ENCODE measurements at places on chromosomes 6 and 20. TPM values are rescaled to one million over a fixed set of nuclear protein-coding genes. Genes with fewer than 3 reads are reported as not detected.
A peak's percentile ranks its signal among the peaks of the same experiment; 100 is the strongest.

Gene OPRM1
- not detected for polyA plus RNA-seq

Gene PRR18
- 0.22 TPM for polyA plus RNA-seq

Gene ULBP2
- 0.75 TPM for polyA plus RNA-seq

GRCh38 chr6:117498159-117498558 is 15.7 kb downstream of the DCBLD1 start:
- no peak for DNase-seq

- DNase-seq, result no peak
These were observed 751.9 kb upstream of the CHD6 start for GRCh38 chr20:42370075-42370474.

- DNase-seq, result peak; percentile 75
These were observed 49.0 kb upstream of the RNF24 start for GRCh38 chr20:4064144-4064909.

- DNase-seq, result no peak
These were observed 141.6 kb downstream of the CD24 start for GRCh38 chr6:106832766-106833510.

- DNase-seq, result peak; percentile 82
These were observed at the start of gene TEAD3 for GRCh38 chr6:35496841-35497570. Gene TEAD3, minus strand, starts transcription at chr6:35497079.

Measured in renal cortex interstitium (tissue), 15 donors.